ENCODE measurements at places on chromosomes 5 and 9.
A peak's percentile ranks its signal among the peaks of the same experiment; 100 is the strongest.

DNA sequence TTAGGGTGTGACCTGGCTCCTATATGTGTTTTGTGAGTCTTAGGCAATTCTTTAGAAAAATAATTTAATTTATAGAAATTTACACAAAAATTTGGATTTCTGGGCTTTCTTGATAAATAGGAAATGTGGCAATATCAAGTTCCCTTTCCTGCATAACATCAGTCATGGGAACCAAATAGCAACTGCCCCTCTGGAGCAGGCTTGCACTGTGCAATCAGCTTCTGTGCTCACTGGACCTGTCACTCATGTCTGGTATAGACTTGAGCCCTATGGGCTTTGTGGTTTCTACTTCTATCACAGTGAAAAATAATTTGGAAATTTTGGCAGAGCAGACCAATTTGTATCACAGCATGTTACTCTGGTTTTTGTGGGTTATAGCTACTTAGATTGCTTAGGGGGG, 131.7 kb downstream of the ADGRV1 start:
- no peak for DNase-seq

DNA sequence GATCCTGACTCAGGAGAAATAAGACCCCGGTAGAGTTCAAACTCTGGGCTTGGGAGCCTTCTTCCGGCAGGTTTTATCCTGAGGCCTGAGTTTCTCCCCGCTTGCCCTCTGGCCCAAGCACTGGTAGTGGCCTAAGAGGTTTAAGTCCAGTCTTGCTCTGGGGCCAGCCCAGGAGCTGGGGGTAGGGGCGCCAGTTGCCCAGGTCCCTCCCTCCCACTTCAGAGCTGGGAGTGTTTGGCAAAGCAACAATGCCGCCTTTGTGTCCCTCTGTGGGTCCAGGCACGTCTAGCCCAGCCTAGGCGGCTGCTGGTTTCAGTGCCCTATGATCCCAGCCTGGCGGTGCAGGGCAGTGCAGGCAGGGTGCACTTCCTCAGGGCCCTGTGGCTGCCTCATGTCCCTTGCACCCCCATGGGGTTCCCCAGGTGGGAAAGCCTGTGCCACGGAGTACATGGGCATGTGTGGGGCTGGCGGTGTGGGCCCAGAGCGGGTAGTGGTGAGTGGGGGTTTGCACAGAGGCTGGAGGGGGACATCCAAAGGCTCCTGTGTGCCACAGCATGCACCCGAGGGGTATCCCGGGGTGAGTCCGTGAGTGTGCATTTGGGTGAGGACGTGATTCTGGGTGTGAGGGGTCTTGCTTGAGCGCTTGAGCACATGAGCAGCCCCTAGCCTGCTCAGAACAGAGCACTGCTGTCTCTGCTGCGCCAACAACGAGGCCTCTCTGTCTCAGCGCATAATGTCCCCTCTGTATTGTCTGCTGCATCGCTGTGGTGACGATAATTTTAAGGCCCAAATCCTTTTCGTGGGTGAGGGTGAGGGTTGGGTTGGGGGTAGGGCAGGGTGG, 61.7 kb upstream of the PSD2 start:
- no peak for DNase-seq

DNA sequence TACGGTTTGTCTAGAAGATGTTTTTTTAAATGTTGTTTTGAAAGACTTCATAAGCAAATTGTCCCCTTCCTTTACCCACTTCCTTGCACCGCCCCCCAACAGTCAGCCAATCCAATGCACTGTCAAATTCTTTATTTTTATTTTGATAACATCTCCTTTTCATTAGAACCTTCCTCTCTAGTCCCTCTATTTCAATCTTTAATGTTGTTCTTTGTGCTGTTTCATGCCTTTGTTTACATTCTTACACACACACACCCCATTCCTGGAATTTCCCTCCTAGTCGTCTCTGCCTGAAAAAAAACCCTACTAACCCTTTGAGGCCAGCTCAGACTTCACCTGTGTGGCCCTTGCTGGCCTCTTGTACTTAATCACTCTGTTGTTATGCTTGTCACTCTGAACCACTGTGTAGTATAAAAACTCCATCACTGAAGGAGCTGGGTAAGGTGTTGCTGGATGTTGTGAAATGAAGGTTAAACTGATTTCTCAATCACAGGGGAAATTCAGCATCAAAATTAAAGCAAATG, 133.4 kb downstream of the UGCG start:
- DNase-seq, result peak; percentile 96

GRCh38 chr9:76644171-76644570, 120.1 kb upstream of the PCA3 start:
- DNase-seq, result no peak

GRCh38 chr9:91047529-91047928, 245.9 kb downstream of the SYK start:
- DNase-seq, result no peak

DNA sequence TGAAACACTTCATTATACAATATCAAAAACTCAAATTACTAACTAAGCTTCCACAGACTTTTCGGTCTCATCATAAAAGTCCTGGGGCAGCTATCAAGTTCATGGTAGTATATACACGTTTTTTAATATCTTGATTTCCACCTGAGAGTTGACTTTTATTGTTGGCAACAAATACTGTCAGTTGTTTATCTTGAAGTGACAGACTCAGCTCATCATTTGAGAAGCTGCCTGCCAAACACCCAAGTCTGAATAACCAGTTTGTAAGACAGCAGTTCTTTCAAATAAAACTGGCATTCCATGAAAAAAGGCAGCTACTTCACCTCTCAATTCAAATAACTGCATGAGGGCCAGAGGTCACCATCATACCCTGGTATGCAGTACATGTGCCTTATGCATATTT, 30.6 kb downstream of the SPACA9 start:
- DNase-seq, result no peak

- no peak for DNase-seq
Measured at GRCh38 chr9:94142353-94142752, 58.1 kb downstream of the PTPDC1 start.

GRCh38 chr5:39076757-39077728, 2.8 kb upstream of the RICTOR start:
- DNase-seq, result peak; percentile 55

GRCh38 chr5:123104607-123105006, 15.6 kb downstream of the PRDM6 start:
- no peak for DNase-seq

- peak; percentile 51 for DNase-seq
Measured at GRCh38 chr5:57221049-57221568, 47.2 kb downstream of the GPBP1 start.

GRCh38 chr9:136081113-136081825, 13.8 kb downstream of the NACC2 start:
- DNase-seq, result no peak

DNA sequence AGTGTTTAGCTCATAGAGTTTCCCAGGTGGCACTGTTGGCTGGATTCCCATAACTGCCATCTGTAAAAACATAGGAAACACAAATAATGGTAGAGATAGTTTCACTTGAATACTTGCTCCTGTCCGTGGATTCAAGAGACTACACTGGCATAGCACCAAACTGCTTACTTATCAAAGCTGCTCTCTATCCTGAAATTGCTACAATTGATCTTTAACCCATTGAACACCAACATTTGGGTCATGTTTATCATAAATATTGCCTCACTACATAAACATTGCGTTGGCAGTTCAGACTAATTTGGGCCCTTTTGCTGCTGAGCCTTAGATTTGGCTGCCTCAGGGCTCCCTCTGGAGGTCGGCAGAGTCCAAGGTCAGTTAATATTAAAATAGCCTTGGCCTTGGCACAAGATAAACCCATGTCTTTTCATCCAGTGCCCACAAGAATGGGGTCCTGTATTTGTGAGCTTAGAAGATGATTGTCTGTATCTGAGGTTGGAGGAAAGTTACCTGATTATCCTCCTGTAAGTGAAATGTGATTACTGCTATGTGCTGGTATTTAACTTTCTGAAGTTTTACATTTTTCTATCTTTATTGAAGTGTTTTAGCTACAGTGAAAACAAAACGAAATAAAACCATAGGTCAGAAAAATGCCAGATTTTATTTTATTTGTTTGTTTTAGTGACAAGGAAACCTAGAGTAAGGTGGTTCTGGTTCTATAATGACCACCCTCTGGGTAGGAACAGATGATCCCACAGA, 4.0 kb upstream of the RANBP3L start:
- DNase-seq, result no peak

- DNase-seq, result no peak
Measured at GRCh38 chr5:121763665-121764064, 88.0 kb upstream of the FTMT start.

DNA sequence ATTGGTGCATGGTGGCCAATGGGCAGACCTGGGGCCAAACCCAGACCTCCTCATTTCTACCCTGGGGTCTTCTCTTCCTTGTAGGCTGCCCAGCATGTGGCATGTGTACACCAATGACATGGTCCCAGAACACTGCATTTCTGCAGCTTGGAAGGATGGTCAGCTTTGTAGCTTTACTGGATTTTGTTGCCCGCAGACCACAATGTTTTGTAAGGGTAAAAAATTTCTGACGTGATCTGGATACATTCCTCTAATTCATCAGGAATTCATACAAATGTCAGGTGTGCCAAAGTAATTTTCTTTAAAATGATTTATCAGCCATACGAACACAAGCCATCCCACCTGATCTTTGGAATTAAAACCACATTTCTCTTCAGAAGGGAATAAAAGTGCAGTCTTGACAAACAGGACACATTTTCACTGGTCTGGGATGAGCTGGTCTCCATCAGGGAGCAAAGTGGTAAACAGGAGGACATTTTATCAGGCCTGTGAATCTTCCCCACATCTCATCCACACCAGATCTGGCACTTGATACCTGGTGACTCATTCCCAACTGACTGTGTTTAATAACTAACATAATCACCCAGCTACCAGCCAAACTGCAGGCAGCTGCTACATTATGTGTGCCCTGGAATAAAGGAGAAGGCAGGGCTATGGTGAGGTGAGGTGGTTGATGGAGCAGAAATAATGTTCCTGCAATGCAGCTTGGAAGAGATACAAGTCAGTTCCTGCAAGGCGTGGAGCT, 103.9 kb downstream of the SPOCK1 start:
- peak; percentile 87 for DNase-seq

GRCh38 chr9:73269430-73270101, 117.9 kb downstream of the ANXA1 start:
- peak; percentile 35 for DNase-seq

DNA sequence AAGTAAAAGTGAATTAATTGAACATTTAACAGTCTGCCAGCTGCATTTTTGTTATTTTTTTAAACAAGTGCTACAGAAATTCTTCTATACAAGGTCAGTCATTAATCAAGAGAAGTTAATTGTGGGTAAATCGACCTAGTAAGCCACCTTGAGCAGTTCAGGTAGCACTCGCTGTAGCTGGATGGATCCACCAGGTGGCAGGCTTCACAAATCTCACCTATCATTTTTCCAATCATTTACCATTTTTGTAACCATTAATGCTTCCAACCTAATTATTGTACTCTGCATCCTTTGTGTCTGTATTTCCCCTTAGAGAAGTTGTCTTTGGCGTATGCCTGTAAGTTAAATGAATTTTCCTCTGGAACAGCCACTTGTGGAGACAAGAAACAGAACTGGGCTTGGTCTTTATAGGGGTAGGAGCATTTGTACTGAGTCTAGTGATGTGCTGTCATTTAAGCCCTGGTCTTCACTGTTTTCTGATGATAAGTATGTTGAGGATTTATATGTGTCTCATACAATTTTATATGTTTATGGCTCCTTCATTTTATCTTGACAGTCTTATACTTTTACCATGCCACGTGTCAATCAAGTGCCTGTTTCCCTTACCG, 39.5 kb downstream of the CD180 start:
- DNase-seq, result no peak

DNA sequence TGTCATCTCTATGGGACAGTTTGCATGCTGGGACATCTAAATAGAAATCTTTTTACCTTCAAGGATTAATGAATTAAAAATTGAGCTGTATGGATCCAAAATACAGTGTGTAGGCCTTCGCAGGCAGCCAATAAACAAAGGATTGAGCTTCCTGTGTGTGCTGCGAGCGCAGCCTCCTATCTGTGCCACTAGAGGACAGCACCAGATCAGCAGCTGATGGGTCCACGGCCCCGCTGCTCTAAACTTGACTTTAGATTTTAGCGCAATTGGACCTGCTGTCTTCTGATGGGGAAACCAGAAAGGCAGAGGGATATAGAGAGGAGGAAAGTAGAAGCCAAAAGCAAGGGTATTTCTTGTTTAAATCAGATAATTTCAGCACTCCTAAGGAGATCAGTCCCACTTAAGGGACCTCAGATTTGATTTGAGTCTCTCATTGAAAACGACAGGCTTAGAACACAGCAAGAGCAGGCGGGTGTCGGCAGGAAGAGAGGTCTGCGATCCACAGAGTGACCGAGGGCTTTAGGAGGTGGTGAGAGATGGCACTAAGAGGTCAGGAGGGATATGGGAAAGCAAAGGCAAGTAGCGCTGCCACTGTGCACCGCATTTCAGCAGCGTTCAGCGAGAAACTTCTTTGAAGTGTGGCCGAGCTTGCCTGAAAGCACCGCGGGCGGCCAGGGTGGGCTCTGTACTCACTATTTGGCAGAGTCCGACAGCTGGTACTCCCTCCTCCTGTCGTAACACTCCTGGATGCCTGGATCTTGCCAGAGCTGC, 214.3 kb downstream of the GNA14 start:
- DNase-seq, result peak; percentile 55

DNA sequence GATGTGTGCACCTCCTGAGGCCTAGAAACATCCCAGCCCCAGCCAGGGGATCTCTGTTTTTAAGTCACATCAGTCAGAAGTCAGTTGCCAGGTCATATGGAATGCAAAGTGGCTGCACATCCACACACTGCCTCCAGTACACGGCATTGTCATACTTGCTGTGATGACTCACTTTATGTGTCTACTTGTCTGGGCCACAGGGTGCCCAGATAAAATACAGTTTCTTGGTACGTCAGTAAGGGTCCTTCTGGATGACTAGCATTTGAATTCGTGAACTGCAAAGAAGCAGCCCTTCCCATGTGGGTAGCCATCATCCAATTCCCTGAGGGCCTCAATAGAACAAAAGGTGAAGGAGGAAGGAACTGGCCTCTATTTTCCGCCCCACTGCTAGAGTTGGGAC, 27.7 kb downstream of the AUH start:
- no peak for DNase-seq

DNA sequence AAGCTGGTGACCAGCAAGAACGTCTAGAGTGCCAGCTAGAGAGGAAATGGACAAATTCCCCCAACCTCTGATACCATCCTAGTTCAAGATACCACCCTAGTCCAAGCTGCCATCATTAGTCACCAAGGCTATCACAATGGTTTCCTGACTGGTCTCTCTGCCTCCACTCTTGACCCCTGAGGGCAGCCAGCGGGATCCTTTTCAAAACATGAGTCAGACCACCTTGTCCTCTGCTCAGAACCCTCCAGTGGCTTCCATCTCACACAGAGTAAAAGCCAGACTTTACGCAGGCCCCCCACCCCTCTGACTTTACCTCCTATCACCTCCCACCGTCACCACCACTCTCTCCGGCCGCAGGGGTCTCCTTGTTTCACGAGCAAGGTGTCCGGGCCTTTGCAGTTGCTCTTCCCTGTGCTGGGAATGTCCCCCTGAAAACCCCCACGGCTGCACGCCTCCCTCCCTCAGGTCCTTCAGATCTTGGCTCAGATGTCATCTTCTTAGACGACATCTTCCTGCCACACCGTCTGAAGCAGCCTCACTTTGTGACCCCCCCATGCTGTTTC, 42.2 kb upstream of the FBXW11 start:
- no peak for DNase-seq

- no peak for DNase-seq
Measured at GRCh38 chr9:36337002-36337401, 63.1 kb downstream of the RNF38 start.

- DNase-seq, result peak; percentile 59
Measured at GRCh38 chr5:149636861-149637246, 55.6 kb downstream of the ARHGEF37 start.
